Neuronal stem cell (in vitro differentiated cells): ENCODE measurements at places on chromosomes 1 and 21.

DNA sequence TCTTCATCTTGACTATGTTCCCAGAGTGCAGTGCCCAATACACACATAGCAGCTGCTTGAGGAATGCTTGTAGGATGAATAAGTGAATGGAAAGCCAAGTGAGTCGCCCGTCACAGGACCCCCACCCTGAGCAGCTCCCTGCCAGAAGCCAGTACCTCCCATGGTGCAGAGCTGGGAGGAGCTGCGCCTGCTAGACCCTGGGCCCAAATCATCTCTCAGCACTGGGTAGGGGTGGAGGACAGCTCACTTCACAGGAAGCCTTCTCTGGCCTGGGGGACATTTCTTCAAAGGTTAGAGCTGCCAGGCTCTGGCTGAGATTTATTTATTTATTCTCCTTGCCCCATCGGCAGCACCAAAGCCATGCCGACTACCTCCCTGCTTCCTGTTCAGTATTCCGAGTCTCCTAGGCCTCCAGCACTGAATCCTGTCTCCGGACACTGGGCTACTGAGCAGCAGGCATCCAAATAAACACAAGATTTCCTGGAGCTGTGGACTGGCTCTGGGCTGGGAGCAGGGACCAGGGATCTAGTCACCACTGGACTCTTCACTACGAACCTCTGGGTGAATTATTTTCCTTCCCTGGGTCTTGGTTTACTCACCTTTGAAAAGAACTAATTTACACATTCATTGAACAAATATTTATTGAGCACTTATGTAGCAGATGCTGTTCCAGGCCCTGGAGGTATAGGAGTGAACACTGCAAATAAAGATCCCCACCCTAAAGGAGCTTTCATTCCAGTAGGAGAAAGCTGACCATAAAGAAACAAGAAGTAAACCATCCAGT lies 187.7 kb downstream of the TRABD2B start:
- no peaks in the 10 kb centered on the region for H3K27me3 ChIP-seq
- H3K27ac ChIP-seq = no peak overlapping the region
- no peak for DNase-seq
- H3K36me3 ChIP-seq = no peaks in the 10 kb centered on the region

DNA sequence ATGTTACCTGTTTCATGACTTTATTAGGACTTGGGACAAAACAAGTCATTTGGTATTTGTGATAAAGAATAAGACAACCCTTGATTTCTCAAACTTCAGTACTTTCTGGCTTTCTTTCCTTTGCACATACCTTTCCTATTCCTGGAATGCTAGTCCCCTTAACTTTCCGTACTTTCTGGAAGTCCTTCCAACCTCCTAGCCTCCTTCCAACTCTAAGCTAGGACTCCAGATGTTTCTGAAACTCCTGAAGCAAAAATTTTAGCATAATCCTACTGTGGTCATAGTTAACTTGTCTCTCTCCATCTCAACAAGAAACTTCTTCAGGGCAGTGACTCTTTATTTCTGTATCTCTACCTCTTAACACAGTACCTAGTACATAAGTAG lies 19.8 kb upstream of the C1orf105 start:
- no peaks in the 10 kb centered on the region for H3K36me3 ChIP-seq
- H3K4me1 ChIP-seq = peaks cover 4% of the 10 kb centered on the region
- no peaks in the 10 kb centered on the region for H3K27me3 ChIP-seq
- no peak overlapping the region for H3K4me3 ChIP-seq

GRCh38 chr1:214638997-214639396 lies 36.0 kb downstream of the CENPF start:
- no peak overlapping the region for H3K4me3 ChIP-seq
- no peak for DNase-seq
- no peak overlapping the region for H3K27ac ChIP-seq
- H3K27me3 ChIP-seq = no peaks in the 10 kb centered on the region
- peaks cover 42% of the 10 kb centered on the region for H3K36me3 ChIP-seq

DNA sequence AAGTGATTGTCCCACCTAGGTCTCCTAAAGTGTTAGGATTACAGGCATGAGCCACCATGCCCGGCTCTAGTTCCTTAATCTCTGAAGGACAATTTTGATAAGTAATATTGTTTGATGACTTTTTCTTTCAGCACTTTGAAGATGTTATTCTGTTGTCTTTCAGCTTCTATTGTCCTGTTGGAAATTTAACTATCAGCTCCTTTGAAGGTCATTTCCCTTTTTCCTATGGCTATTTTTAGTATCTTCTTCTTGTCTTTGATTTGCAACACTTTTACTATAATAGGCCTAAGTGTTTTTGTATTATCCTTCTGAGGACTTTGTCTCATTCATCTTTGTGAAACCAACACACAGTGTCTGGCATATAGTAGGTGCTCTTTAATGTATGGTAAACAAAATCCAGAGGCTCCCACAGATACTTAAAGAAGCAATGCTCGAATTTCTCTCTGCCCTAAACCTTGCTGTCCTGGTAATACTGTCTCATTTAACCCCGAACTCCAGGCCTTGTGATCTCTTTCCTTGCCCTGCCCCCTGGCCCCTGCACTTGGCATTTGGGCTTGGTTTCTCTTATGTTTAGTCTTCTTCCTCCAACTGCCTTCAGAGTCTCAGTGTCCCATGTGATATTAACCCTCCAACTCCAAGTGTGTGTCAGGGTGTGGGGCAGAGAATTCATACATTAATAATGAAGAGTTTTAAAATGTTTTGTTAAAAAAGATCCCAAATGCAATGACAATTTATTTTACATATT lies 19.0 kb upstream of the AGO1 start:
- no peaks in the 10 kb centered on the region for H3K36me3 ChIP-seq
- no peak overlapping the region for H3K4me3 ChIP-seq
- peaks cover 3% of the 10 kb centered on the region for H3K4me1 ChIP-seq
- no peaks in the 10 kb centered on the region for H3K27me3 ChIP-seq

DNA sequence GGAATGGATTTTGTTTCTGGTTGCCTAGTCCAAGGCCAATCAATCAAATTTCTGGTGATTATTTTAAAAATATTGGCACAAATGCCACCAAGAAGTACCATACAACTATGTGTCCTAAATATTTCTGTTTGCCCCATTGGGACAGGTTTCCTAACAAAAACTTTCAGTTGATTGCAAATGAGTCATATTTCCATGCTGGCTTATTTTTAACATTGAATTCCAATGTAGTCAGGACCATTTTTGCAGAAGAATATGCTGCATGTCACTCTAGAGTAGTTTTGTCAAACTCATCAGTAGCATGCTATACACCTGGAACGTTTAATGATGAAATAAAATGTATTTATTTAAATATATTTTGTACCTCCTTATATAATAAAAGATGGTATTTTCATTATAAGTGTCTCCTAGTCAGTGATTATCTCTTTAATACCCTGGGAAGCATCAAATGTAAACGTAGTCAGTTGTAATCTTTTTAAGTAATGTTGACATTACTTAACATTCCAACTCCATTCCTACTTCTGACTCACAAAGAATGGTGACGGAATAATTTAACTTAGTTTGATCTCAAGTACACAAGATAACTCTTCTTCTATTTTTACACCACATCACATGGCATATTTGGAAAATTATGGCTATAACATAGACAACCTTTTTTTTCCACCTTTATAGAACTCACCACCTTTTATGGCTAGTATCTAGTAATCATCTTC lies 39.0 kb upstream of the USH2A start:
- H3K36me3 ChIP-seq = no peaks in the 10 kb centered on the region
- no peak overlapping the region for H3K4me3 ChIP-seq
- H3K4me1 ChIP-seq = peaks cover 2% of the 10 kb centered on the region
- no peak overlapping the region for H3K27ac ChIP-seq
- H3K27me3 ChIP-seq = no peaks in the 10 kb centered on the region

DNA sequence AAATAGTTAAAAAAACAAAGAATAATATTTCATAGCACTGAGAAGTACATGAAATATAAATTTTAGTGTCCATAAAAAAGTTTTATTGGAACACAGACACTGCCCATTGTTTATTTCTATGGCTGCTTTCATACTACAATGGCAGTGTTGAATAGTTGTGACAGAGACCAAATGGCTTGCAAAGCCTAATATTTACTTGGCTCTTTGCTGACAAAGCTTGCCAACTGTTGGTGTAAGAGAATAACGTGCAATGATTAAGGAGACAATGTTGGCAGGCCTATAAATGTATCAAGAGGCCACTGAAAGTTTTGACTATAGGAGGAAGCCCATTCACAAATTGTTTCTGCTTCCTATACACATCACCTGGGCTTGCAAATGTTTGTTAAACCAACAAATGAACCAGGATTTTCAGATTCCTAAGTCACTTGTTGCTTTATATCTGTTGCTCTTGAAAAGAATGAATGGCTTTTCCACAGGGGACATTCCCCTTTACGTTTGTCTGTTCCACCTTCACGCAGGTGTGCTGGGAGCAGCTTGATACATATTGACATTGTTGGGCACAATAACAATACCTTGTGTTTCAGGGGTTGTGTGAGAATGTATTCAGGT lies 5.5 kb upstream of the ST6GALNAC3 start:
- H3K27ac ChIP-seq = no peak overlapping the region
- H3K27me3 ChIP-seq = no peaks in the 10 kb centered on the region
- no peak for DNase-seq
- H3K36me3 ChIP-seq = no peaks in the 10 kb centered on the region
- no peak overlapping the region for H3K4me3 ChIP-seq

- no peak overlapping the region for H3K4me3 ChIP-seq
- no peak for DNase-seq
- no peak overlapping the region for H3K27ac ChIP-seq
- no peaks in the 10 kb centered on the region for H3K27me3 ChIP-seq
- H3K4me1 ChIP-seq = peaks cover 5% of the 10 kb centered on the region
Measured at GRCh38 chr1:210321552-210321951, 7.2 kb upstream of the HHAT start.

DNA sequence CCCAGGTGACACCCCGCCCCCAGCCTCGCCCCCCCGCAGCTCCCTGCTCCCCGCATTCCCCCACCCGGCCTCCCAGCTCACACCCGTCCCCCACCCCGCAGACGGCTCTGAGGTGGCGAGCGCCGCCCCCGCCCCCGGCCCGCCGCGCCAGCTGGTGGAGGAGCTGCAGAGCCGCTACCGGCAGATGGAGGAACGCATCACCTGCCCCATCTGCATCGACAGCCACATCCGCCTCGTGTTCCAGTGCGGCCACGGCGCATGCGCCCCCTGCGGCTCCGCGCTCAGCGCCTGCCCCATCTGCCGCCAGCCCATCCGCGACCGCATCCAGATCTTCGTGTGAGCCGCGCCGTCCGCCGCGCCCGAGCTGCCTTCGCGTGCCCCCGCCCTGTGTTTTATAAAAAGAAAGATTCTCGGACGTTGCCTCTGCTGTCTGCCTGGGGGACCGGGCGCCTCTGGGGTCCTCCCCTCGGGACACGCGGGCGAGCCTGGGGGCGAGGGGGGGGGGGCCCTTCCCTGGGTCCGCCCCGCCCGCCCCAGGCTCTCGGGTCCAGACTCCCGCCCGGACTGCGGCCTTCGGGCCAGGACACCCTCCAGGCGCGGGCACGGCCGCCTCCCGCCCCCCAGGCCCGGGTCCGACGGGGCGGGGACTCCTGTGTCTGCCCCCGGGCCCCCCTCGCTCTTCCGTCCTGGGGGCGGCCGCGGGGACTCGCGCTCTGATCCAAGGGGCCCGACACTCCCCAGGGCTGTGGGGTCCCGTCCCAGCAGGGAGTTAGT lies 1.6 kb upstream of the MMP23B start:
- peaks cover 4% of the 10 kb centered on the region for H3K36me3 ChIP-seq
- no peak overlapping the region for H3K4me3 ChIP-seq
- peaks cover 39% of the 10 kb centered on the region for H3K27me3 ChIP-seq
- H3K27ac ChIP-seq = no peak overlapping the region
- no peaks in the 10 kb centered on the region for H3K4me1 ChIP-seq

DNA sequence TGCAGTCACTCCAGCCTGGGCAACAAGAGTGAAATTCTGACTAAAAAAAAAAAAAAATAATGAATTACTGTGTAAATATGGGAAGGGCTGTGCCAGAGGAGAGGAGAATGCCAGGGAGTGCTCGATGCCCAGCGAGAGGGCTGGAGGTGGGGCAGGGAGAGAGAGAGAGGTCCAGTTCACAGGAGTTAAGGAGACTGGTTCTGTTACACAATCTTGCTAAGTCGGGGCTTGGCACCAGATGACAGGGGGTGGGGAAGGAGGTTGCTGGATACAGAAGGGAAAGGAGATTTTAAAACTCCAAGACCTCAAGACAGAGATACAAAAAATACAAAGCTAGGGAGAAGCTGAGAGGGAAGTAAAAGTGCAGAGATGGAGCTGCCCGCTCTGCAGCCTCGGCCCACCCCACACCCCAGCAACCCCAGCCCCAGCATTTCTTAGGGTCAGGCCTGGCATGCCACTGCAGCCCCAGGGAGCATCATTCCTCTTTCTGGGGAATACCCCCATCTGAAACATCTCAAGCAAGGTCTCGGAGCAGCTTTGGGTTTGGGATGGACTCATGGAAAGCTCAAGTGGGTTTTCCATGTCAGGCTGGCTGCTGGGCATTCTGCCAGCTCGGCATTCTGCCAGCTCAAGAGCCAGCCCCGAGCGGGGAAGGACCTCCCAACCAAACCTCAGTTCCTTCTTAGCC lies 991 bp downstream of the SELENBP1 start:
- H3K27me3 ChIP-seq = no peaks in the 10 kb centered on the region
- H3K27ac ChIP-seq = no peak overlapping the region
- peak overlapping the region; percentile 56 for H3K4me3 ChIP-seq
- H3K4me1 ChIP-seq = peaks cover 10% of the 10 kb centered on the region
- no peak for DNase-seq

GRCh38 chr1:34907487-34908090 lies 21.9 kb downstream of the DLGAP3 start:
- no peak overlapping the region for H3K27ac ChIP-seq
- DNase-seq = no peak
- no peak overlapping the region for H3K4me3 ChIP-seq
- peaks cover 3% of the 10 kb centered on the region for H3K4me1 ChIP-seq
- H3K27me3 ChIP-seq = no peaks in the 10 kb centered on the region

GRCh38 chr1:20061866-20062265 lies 8.1 kb upstream of the PLA2G5 start:
- H3K4me3 ChIP-seq = no peak overlapping the region
- DNase-seq = no peak
- no peaks in the 10 kb centered on the region for H3K27me3 ChIP-seq
- H3K27ac ChIP-seq = no peak overlapping the region

GRCh38 chr1:212753749-212754148 lies 37.8 kb downstream of the NSL1 start:
- DNase-seq = no peak
- no peak overlapping the region for H3K27ac ChIP-seq
- H3K4me3 ChIP-seq = no peak overlapping the region
- H3K36me3 ChIP-seq = peaks cover 2% of the 10 kb centered on the region
- H3K4me1 ChIP-seq = no peaks in the 10 kb centered on the region
